LNCaP clone FGC (cell line): ENCODE measurements at places on chromosomes 1 and 21.

DNA sequence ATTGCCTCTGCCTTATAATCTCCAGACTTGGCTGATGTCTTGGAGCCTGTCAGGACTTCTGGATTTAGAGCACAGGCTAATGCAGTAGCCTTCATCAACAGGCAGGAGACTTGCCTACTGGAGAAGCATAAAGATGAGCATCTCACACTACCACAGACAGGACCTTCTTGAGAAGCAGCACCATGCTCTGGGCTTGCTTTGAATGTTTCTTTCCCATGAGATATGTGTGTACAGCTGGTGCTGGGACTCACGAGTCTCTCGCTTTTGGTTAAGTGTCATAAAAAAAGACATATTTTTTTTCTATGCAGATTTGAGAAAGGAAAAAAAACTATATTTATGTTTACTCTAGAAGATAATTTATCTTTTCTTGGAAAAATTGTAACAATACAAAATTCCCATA lies 671.3 kb downstream of the MRPL39 start:
- DNase-seq = no peak

GRCh38 chr1:220810179-220810653 lies 23.5 kb downstream of the MTARC1 start:
- DNase-seq = no peak

DNA sequence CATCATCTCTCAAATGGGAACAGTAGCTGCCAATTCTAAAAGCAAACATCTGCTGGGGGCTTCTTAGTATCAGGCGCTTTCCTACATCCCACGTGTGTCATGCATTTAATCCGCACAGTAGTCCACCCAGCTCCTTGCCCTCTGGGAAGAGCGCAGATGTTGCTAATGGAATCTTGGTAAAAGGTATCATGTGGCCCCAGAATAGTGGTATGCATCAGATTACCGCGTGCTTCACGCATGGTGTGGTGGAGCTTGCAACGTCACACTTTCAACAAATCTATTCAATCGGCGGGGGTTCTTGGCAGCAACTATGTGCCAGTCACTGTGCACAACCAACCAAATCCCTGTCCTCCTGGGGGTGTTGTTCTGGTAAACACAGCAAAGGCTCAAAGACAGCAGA lies 141.0 kb downstream of the HIVEP3 start:
- DNase-seq = no peak

- no peak for DNase-seq
These were observed 410.7 kb downstream of the DSCAM start for GRCh38 chr21:40436261-40436660.

DNA sequence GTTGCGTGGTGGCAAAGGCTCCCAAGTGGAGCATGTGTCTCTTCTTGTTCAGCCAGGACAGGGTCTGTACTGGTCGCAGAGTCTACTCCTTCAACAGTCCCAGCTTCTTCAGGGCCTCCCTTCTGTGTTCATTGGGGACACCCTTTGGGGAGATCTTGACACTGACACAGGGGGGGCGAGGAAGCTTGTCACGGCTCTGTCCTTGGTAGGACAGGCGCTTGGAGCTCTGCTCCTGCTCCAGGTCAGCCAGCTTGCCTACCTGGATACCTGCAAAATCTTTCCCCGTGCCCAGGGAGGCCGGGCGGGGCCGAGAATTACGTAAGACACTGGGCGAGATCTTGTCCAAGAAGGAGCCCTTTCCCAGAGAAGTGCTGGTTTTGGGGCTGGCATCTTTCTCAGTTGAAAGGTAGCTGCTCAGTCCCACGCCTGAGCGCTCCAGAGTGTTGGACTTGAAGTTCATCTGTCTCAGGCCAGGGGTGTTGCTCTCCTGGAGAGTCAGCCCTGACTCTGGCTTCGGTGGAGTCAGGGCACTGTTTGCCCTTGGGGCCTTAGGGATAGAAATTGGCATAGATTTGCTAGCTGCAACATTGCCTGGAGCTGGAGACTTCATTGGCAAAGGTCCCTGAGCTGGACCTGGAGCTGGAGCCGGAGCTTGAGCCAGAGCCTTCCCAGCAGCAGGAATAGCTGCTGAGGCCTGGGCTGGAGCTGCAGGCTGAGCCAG lies 10.5 kb downstream of the C1orf116 start:
- DNase-seq = no peak

DNA sequence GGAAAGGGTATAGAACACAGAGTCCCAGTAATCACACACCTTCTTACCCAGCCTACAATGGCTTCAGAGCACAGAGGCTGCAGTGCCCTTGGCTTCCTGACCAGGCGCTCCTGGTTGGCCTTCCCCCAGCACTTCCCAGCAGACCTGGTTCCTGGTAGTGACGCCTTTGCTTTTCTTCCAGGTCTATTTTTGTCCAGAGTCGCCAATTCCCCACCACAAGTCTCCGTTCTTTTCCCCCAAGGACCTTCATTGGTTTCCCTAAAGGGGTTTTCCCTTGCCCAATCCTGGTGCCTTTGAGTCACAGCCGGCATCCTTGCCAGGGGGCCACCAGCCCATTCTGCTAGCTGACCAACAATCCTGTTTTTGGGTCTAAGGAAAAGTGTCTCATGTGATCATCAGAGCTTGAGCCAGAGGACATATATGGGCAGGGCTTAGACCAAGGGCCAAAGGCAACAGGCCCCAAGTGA lies 84.8 kb downstream of the KCNJ15 start:
- DNase-seq = no peak

GRCh38 chr1:74677926-74678325 lies 4.3 kb upstream of the ERICH3 start:
- no peak for DNase-seq

DNA sequence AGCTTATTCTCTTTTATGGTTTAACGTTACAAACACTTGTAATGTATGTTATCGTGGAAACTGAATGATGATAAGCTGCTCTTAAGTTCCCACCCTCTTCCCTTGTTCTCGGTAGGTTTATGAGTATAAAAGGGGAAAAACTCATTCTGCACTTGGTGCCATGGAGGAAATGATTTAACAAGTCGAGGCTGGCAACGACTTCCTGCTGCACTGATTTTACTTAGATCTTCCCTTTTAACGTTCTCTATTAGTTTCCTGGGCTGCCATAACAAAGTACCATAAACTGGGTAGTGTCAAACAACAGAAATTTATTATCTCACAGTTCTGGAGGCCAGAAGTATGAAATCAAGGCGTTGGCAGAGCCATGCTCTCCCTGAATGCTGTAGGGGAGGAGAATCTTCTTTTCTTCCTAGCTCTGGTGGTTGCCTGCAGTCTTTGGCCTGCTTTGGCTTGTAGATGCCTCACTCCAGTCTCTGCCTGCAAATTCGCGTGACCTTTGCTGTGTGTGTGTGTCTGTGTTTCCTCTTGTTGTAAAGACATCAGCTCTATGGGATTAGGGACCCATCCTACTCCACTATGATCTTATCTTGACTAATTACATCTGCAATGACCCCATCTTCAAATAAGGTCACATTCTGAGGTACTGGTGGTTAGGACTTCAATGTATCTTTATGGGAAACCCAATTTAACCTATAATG lies 26.3 kb downstream of the HUNK start:
- no peak for DNase-seq

- DNase-seq = no peak
These were observed 4.6 kb downstream of the CHI3L2 start for GRCh38 chr1:111232134-111232533.

DNA sequence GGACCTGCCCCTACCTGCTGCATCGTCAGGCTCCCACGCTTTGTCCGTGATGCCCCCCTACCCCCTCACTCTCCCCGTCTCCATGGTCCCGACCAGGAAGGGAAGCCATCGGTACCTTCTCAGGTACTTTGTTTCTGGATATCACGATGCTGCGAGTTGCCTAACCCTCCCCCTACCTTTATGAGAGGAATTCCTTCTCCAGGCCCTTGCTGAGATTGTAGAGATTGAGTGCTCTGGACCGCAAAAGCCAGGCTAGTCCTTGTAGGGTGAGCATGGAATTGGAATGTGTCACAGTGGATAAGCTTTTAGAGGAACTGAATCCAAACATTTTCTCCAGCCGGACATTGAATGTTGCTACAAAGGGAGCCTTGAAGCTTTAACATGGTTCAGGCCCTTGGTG lies 8.9 kb downstream of the SPATA46 start:
- no peak for DNase-seq

DNA sequence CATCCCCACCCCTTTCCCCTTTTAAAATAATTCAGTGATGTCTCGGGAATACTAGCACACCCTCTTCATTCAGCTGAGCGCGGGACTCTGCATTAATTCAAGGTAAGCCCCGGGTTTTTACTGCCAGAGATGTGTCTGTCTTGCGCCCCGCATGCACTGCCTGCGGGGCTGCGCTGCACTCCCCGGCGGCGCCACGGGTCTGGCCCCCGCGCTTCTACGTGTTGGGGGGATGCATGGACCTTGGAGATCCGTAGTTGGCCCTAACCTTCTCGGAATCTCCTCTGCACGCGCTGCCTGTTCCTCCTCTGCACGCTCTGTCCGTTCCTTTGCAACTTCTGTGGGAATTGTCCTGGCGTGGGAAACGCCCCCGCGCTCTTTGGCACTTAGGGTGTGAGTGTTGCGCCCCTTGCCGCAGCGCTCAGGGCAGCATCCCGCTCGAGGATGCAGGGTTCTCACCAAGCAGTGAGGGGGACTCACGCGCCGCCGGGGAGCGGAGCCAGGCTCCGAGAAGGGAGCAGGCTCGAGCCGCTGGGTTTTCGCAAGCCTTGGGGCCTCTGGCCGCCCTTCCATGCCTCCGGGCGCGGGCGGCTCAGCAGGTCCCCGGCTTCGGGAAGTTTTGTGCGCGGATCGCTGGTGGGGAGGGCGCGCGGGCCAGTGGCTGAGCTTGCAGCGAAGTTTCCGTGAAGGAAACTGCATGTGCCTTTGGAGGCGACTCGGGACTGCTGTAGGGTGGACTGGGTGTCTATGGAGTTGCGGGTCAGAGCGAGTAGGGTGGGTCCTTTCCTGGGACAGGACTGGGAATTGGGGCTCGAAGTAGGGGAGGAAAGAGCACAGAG lies 165.1 kb upstream of the CACNA1E start:
- no peak for DNase-seq
